ENCODE measurements at places on chromosomes 11 and 22. TPM values are rescaled to one million over a fixed set of nuclear protein-coding genes. Genes with fewer than 3 reads are reported as not detected.

GRCh38 chr22:31141551-31141950 lies 1.2 kb upstream of the PLA2G3 start:
- no peak for DNase-seq

DNA sequence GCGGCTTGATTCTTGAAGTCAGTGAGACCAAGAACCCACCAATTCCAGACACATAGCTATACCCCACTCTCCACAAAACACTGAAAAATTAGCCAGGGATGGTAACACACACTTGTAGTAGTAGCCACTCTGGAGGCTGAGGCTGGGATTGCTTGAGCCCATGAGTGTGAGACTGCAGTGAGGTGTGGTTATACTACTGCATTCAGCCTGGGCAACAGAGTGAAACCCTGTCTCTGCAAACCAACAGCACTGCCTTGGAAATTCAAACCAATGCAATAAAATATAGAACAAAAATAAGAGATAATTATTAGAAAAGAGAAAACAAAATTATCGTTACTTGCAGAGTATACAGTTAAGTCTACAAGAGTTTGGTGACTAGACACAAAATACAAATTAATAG lies 20.2 kb upstream of the PRDM10 start:
- no peak for DNase-seq

DNA sequence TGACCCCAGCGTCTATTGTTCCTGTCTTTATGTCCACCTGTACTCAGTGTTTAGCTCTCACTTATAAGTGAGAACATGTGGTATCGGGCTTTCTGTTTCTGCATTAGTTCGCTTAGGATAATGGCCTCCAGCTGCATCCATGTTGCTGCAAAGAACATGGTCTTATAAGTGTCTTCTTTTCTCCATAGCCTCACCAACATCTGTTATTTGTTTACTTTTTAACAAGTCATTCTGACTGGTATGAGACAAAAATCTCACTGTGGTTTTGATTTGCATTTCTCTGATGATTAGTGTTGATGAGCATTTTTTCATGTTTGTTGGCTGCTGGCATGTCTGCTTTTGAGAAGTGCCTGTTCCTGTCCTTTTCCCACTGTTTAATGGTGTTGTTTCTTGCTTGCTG lies 21.7 kb upstream of the SLN start:
- no peak for DNase-seq

The BTBD18 gene
- polyA plus RNA-seq = not detected

GRCh38 chr11:68551777-68552176 lies 91.2 kb downstream of the PPP6R3 start:
- no peak for DNase-seq

- peak; percentile 86 for DNase-seq
These were observed 5.1 kb upstream of the BIRC2 start for GRCh38 chr11:102341844-102342318.

DNA sequence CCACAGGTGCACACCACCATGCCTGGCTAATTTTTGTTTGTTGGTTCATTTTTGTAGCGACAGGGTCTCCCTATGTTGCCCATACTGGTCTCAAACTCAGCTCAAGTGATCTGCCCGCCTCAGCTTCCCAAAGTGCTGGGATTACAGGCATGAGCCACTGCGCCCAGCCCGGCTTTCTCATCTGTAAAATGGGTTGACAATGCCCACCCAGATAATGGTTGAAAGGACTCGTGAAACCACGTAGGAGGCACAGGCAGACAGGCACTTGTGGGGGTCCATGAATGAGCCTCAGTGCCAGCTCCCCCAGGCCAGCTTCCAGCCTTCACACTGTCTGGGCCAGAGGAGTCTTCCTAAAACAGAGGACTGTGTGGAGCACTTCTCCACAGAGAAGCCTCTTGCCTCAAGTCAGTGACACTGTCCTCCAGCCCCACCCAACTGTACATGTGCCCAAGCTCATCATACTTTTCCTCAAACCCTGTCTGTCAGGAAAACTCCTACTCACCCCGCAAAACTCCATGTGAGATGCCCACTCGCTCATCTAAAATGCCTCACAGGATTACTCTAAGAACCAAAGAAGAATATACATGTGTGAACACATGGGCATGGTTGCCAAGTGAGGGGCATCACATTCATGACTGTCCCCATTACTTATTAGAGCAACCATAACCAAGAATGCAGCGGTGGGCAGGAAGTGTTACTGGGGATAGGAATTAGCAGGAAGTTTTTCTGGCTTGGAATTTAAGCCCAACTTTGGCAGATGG lies 32.1 kb upstream of the WNT7B start:
- no peak for DNase-seq

DNA sequence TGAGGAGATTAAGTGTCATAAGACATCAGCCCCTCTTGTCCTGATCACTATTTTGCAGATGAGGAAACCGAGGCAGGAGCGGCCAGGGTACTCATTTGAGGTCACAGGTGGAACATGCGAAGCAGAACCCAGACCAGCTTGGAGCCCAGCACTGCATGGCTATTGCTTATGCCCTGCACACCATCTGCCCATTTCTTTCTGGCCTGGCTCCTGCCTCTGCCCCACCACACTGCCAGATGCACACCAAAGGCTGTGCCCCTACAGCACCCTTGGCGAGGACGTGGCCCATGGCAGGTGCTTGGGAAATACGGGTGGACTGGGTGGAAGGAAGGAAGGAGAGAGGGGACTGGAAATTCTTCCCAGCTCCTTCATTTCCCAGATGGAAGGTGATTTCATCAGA lies 222.9 kb downstream of the CTTN start:
- no peak for DNase-seq

- DNase-seq = no peak
These were observed 19.0 kb upstream of the CABP7 start for GRCh38 chr22:29700900-29701154.

DNA sequence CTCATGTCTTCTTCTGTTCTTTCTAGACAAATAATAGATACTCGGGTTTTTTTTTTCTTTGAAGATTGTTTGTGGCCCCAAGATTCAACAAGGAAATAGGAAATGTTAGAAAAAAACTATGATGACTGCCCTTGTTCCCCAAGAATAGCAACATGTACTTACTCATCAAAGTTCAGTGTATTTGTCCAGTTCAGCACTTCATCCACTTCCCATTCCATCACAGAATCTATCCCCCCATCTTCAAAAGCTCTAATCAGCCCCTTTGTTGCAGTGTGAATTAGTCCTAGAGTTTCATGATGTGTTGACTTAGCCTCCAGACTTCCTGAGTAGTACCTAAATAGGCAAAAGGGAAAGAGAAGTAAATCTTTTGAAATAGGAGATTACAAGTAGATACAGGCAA lies 74.3 kb downstream of the C11orf65 start:
- no peak for DNase-seq

DNA sequence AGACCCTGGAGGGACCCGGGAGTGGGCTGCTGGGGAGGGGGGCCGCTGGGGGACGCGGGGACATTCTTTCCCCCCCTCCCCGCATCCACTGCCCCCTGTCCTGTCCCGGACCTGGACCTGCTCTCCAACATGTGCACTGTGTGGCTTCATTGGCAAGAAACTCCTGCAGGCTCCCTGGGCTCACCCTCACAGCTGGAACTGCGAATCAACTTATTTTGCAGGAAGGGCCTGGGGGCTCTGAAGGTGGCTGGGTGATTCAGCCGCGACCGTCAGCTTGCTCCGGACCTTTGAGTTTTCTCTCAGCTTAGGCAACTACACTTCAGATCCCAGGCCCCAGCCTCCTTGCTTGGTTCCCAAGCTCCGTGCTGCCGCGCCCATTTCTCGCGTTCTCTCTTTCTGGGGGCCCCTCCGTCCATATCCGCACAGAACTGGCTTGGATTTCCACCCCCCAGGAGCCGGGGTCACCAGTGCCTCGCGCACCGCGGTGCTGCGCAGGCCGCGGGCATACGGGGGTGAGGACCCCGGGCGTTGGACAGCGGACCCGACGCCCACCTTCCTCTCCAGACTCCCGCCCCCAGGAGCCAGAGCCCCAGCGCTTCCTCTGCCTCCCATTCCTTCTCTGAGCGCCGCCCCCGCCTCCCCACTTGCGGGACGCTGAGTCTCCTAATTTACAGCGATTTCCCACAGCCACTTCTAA lies 471 bp upstream of the AHNAK start:
- DNase-seq = peak; percentile 56

DNA sequence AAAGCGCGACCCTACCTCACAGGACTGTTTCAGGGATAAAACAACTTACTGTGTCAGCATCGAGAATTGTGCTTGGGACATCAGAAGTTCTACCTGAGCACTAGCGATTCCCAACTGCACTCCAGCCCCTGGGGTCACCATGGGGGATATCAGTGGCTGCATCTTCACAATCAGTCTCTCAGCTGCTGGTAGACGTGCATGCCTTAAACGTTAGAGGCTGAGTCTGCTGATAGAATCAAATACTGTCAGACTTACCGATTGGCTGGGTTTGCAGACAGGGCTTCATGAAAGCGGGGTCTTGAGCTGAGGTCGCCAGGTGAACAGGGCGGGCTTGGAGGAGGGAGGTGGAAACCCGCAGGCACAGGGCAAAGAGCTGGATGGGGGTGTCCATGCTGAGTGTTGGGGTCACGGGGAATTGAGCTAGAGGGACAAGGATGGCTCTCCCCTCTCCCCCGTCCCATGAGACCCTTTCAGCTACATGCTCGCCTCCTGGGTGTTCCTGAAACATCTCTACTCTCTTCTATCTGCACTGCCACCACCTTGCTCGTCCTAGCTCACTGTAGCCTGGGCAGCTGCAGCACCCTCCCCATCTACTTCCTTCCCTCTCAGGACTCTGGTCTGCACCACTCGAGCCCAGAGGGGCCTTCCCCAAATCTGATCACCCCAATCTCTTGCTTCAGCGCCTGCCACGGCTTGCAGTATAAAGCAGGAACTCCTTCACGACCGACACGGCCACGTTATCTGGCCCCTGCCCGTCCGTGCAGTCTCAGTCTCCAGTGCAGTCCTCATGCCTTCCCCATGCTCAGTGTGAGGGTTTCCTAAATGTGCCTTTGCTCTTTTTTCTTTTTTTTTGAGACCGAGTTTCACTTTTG lies 43.5 kb downstream of the ST14 start:
- DNase-seq = no peak

The CPT1A gene
- 20.1 TPM for polyA plus RNA-seq

The TESMIN gene
- 1.7 TPM for polyA plus RNA-seq

The MUC6 gene
- not detected for polyA plus RNA-seq

- DNase-seq = no peak
These were observed 5.0 kb downstream of the PRDM11 start for GRCh38 chr11:45151362-45151982.

Measured in endothelial cell of umbilical vein (primary cell).